ENCODE measurements at places on chromosomes 12 and 14.

GRCh38 chr12:115667116-115667515 lies 610.4 kb downstream of the MED13L start:
- DNase-seq, result no peak

GRCh38 chr12:85676816-85677749 lies 159.1 kb downstream of the RASSF9 start:
- no peak for DNase-seq

DNA sequence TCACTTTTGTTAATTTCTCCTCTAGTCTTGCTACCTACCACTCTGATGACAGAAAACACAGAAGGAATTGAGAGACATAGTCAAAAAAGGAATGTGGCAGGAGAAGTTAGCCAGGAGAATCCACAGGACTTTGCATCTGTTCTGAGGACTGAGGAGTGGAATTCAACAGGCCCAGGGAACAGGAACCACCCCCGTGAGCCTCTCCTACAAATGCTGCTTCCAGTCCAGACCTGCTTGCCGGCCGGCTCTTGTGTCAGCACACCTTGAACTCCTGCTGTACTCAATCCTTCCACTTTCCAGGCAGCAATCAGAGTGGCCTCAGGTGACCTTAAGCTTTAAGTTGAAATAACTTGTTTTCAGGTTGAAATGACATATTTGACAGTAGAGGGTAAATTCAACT lies 903.1 kb downstream of the BCL11B start:
- DNase-seq, result no peak

GRCh38 chr14:72636871-72637270 lies 257.0 kb downstream of the DPF3 start:
- no peak for DNase-seq

DNA sequence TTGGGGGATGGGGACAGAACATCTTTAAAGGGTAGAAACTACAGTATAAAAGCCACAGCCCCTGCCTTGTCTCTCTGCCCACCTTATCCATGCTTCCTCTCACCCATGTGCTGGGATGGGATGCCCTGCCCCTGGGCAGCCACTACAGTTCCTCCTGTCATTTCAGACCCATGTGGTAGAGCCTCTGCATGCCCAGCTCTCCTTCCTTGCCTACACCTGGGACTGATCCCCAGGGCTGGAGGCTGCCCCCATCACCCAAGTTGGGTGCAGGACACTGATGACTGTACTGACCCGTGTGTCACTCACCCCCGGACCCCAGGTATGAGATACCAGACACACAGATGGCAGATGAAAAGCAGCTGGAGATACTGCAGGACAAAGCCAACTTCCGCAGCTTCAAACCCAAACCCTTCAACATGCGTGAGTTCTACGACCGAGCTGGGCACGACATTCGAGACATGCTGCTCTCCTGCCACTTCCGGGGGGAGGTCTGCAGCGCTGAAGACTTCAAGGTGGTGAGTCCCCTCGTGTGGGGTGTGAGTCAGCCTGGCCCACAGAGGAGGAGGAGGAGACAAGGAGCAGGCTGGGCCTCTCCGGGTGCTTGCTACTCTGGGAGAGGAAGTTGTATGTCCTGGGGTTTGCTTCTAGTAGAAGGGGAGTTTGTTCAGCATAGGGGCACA lies 2.2 kb downstream of the ASIC1 start:
- no peak for DNase-seq

GRCh38 chr14:55418411-55418810 lies 6.8 kb upstream of the ATG14 start:
- no peak for DNase-seq

GRCh38 chr12:29754235-29755189 lies 29.2 kb downstream of the TMTC1 start:
- DNase-seq, result no peak

GRCh38 chr14:22124073-22124613 lies 450.5 kb upstream of the OR4E1 start:
- no peak for DNase-seq

DNA sequence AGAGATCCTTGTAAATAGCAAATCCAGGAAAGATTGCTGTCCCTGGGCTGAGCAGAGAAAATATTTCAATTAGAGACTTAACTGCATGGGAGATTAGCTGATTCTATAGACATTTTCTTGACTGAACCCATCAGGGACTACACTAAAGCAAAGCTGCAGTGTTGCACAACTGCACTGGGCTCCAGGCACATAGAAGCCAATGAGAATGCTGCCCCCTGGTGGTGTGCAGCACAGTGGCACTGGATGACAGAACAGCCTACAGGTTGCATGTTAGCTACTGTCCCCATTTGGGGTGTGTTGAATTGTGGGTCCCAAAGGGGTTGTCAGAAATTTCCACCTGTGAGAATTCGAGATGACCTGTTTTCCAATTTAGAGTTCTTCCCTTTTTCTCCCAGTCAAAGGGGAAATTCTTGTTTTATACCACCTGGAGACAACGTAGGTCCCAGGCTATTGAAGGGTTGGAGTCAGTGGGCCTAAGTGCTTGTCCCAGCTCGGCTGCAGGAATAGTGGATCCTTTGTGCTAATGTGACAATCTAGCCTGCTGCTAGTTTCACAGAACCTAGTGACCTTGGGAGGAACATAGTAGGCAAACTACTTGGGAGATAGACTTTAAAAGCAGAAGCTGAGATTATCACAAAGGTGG lies 114.7 kb downstream of the SLC8A3 start:
- no peak for DNase-seq

DNA sequence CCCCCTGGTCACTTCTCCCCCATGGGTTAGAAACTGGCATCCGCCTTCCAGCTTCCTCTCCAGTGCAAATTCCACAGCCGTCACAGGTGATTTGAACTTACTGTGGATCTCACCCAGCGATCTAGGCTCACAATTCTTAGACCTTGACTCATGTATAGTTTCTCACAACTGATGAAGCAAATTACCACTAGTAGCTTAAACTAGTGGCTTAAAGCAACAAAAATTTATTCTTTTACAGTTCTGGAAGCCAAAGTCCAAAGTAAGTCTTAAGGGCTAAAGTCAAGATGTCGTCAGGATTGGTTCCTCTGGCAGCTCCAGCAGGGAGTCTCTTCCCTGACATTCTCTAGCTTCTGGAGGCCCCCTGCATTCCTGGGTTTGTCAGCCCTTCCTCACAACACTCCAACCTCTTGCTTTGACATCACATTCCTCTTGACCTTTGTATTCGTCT lies 117.4 kb downstream of the KTN1 start:
- no peak for DNase-seq

All from NCI-H2029 treated with DMSO at 0.1 percent for 48 hours (cell line).